Hypothalamus (tissue), 51 donors: ENCODE measurements at places on chromosomes 2 and 18.

- DNase-seq, result no peak
Observed at GRCh38 chr2:217331523-217332416, 471.9 kb upstream of the TNP1 start.

GRCh38 chr2:158890296-158890905 is 78.0 kb upstream of the TANC1 start:
- DNase-seq, result no peak

DNA sequence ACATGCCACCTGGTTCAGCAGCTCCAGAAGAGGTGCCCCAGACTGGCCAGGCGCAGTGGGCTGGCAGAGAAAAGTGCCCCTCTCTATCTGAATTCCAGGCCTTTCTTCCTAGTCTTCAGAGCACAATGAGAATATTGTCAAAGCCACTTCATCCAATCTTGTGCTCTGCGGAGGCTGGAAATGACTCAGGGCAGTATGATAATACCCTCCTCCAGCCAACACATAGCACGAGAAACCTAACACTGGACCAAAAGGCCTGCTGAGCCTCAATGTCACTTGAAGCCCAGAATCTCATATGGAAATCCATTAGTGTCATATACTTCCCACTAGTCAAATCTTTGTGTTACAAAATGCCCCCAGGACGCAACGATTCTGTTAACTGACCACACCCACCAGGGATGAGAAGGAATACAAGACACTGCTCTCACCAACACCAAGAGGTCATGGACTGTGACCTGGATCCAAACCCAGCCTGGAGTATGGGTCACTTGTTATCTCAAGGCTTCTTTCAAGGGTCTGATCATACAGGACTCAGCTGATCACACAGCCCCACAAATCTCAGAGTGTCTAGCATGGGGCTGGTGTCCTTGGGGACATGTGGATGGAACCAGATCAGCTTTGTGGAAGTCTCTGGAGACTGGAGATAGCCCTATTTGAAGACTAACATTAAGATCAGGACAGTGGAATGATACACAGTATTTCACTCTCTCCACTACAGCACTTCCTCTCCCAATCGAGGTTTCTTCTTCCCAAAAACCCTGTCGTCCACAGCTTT is 10.1 kb downstream of the KIF3C start:
- no peak for DNase-seq

DNA sequence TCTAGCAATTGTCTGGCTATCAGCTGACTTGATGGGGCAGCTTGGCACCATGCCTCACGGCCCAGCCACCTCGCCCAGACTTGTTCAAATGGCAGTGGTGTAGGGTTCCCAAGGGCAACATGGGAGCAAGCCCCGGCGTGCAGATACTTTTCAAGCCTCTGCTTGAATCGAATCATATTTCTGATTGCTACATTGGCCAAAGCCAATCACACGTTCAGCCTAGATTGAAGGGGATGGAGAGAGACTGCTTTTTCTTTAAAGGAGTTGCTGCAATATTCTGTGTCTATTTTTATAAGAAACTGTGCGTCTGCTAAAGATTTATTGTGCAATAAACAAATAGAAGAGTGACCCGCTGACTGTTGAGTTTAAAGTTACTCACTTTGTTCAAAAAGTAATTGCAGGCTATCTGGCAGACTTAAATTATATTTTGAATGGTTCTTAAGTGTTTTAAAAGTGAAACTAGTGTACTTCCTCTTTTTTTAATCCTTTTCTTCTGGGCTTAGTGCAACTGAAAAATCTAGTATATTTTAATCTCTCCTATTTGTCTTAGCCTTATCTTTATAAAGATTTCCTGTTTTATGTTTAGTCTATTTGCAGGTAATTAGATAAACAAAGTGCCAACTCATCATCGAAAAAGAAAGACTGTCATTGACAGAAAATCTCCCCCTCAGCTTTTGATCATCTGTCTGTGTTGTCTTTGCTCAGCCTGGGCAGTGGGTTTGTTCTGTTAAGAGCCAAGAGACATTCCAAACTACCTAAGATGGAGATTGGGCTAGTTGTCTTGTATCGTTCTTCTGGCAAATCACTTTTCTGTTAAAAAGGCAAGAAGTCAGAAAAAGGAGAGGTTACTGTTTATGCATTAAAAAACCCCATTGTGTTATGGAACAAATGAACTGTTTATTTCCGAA is 156.1 kb downstream of the TPGS2 start:
- DNase-seq, result no peak

DNA sequence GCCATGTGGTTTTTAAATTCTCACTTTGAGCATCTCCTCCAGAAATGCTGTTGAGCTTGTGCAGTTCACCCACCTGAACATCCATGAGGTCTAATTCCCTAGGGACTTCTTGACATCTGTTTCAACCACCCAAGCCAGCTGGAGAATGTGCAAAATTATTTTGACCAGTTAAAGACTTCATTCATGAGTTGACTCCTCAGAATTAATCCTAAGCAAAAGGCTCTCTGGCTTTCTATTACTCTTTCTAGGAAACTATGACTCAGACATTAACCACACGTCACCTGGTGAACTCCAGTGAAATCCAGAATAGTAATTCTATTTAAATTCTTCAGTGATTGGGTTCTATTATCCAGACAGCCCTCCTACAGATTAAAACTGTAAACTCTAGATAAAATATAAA is 247.5 kb downstream of the NBAS start:
- DNase-seq, result no peak

DNA sequence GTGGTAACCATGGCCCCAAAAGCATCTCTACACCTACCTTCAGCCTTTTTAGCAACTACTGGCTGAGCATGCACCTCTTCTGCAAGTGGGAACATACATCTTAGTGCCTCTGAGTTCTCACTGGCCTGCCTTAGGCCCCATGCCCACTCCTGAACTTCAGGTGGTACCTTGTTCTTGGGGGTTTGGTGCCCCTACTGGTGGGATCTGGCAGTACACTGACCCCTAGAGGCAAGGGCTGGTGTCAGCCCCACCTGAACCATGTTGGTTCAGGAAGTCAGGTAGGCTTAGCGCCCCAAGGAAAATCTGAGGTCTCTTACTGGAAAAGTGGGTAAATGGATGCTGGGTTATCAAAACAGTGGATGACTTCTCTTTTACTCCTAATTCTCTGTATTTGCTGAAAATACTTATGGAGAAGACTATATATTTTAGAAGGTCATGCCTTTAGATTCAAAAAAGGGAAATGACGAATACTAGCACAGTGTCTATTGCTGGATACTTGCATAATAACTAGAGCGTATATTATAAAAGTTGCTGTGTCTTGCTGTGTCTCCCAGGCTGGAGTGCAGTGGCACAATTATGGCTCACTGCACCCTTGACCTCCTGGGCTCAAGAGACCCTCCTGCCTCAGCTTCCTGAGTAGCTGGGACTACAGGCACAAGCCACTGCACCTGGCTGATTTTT is 84.6 kb downstream of the RAB31 start:
- no peak for DNase-seq

GRCh38 chr2:60710707-60711106 is 45.4 kb upstream of the PAPOLG start:
- no peak for DNase-seq

DNA sequence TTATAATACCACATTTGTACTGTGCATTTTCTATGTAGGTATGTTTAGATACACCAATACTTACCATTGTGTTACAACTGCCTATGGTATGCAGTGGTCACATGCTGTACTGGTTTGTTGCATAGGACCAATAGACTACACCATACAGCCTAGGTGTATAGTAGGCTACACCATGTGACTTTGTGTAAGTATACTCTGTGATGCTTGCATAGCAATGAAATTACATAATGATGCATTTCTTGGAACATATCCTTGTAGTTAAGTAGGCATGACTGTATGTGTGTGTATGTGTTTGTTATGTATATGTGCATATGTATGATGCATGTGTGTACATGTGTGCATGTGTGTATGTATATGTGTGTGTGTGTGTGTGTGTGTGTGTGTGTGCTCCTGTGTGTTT is 157.6 kb downstream of the TDRD15 start:
- DNase-seq, result no peak

- no peak for DNase-seq
Observed at GRCh38 chr18:29259838-29260237, 1082.9 kb upstream of the CDH2 start.

DNA sequence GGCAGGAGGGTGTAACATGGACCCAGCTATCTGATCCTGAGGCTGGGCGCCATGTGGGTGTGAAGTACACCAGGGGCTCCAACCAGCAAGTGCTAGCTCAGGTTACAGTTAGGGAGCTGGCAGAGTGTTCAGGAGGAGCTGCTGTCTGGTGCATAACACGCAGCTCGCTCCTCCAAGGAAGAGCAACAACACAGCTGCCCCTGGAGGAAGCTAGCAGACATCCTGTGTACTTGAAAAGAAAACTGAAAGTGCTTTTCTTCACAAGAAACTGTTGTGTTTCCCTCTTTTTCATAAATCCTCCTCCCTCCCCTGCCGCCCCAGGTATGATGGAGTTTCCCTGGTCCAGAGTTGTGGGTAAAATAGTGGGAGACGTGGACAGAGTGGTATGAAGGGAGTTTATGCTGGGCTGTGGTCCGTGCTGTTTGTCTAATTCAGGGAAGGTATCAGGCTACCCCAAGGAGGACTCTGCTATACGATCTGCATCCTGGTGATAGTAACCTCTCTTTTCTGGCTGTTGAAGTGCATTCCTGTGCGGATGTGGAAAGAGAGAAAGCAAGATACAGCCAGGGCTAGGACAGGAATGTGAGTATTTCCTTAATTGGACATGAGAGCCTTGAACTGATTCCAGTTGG is 6.1 kb upstream of the LBH start:
- no peak for DNase-seq

DNA sequence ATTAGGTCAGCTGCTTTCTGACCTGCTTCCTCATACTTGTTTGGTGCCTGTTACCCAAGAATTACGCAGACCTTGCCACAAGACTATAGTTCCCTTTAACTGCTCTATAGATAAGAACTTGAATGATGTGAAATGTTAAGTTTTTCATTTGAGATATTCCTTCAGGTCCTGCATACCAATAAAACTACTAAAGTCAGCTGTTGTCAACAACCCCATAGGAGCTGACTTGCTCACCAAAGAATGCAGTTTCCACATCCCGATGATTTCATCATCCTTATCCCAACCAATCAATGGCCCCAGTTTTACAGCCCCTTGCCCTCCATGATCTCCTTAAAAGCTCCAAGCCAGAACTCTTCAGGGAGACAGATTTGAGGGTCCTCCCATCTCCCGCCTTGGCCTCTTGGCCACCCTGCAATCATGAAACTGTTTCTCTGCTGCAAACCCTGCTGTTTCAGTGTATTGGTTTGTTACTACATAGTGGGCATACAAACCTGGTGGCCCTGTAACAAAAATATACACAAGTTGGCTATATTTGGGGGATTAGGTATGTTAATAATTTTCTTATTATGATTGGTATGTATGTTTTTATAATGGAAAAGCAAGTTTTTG is 396.3 kb upstream of the CHST9 start:
- DNase-seq, result no peak

DNA sequence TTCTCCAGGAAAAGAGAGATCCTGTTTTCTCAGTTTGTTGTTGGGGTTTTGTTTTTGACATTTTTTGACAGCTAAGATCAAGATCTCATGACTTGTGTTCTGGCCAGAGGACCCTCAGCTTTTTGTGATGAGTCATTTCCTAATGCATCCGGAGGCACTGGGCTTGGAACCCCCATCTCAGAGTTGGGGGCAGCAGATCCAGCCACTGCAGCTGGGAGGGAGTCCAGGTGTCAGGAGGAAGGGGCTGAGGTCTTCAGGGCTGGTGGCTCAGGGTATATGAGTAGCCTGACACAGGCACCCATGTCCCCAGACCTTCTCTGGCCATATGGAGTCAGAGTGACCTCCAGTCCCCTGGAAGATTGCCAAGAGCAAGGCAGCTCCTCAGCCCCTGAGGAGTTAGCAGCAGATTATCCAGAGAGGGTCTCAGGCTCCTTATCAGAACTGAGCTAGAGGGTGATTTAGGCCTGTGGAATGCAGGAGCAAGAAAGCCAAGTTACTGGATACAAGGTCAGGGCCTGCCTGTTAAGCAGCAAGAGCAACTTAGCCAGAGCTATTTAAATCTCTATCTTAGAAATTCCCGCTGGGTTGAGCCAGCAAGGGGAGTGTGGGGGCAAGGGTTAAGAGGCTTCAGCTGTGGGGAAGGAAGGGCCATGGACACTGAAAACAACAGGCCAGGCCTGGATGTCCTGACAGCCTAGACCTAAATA is 62.4 kb downstream of the TANC1 start:
- no peak for DNase-seq

GRCh38 chr2:60532421-60532820 is 21.0 kb downstream of the BCL11A start:
- no peak for DNase-seq

DNA sequence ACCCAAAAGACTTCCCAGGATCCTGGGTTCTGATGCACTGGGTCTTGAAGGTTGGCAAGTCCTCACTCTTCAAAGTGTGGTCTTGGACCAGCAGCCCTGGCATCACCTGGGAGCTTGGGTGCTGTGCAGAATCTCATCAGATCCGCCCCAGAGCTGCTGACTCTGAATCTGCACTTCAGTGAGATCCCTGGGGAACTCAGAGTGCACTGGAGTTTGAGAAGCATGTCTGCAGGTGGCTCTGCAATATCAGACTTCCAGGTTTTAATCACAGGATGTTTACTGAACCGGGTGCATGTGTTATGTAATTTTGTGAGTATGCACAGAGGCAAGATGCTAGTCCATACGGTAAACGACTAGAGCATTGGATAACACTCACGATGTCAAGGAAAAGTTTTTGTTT is 58.0 kb upstream of the BOD1L2 start:
- no peak for DNase-seq

DNA sequence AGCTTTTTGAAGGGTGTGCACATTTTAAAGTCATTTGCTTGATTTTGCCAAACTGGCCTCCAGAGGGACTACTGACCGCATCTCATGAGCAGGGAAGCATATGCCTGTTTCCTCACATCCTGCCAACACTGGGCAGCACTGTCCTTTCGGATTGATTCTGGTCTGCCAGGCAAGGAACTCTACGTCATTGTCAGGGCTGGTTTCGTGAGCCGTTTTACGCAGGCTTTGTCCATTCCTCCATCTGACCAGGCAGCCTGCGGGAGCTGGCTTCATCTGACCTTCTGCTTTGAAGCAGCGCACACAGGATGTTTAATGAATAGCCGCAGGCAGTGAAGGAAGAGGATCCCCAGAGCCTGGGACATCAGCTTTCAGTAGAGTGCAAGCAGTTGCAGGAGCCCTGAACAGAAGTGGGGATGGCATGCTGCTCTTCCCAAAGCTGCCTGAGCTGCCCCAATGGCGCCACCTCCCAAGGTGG is 46.3 kb upstream of the SEMA4C start:
- peak; percentile 40 for DNase-seq

GRCh38 chr18:57040175-57040574 is 106.7 kb upstream of the BOD1L2 start:
- no peak for DNase-seq

GRCh38 chr2:208361077-208361441 is 45.5 kb upstream of the PTH2R start:
- no peak for DNase-seq

GRCh38 chr18:71808616-71809015 is 735.5 kb downstream of the CBLN2 start:
- DNase-seq, result no peak
